ENCODE measurements at places on chromosomes 2 and 18. TPM values are rescaled to one million over a fixed set of nuclear protein-coding genes. Genes with fewer than 3 reads are reported as not detected.

The SNTG2 gene
- total RNA-seq: not detected

The NCOA1 gene
- total RNA-seq: 15.4 TPM

The ANKRD44 gene
- total RNA-seq: 8.3 TPM

The BCL2 gene
- 2.5 TPM for total RNA-seq

The KCNK3 gene
- under 0.01 TPM for total RNA-seq

The CDH20 gene
- not detected for total RNA-seq

The UPP2 gene
- not detected for total RNA-seq

The MC4R gene
- not detected for total RNA-seq

The TWIST2 gene
- total RNA-seq: 297 TPM

The SAG gene
- not detected for total RNA-seq

The GKN2 gene
- not detected for total RNA-seq

The LOXL3 gene
- total RNA-seq: 53.9 TPM

The DYNAP gene
- total RNA-seq: not detected

The LRRTM4 gene
- total RNA-seq: under 0.01 TPM

The TYMS gene
- 17.2 TPM for total RNA-seq

The MAPRE3 gene
- total RNA-seq: 8.1 TPM

The PROC gene
- not detected for total RNA-seq

The AQP12A gene
- not detected for total RNA-seq

Measured in smooth muscle cell of trachea (primary cell).